Nephron progenitor cell (in vitro differentiated cells): ENCODE measurements at places on chromosomes 3 and 15.

DNA sequence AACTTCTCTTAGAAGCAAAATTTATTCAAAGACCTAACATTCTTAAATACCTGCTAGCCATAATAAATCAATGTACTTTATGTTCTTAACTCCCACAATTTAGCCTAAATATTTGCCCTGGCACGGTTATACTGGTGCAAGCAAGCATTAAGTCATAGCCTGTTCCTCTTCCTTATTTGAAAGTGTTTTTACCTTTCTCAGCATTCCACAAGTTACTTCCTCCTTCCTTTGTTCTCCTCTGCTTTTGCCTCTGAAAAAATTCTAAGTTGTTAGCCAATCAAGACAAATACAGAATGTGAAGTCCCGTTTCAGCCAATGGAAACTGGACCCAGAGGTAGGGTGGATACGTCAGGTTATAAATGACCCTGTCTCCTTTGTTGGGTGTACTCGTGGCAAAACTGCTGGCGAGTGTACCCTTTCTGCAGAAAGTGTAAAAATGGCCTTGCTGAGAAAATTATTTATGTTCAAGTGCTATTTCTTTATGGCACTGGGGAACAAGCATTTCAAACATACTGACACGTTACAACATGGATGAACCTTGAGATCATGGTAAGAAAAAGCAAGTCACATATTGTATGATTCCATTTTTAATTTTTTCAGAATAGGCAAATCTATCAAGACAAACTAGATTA lies 3.1 kb upstream of the TATDN2 start:
- no peak for DNase-seq

DNA sequence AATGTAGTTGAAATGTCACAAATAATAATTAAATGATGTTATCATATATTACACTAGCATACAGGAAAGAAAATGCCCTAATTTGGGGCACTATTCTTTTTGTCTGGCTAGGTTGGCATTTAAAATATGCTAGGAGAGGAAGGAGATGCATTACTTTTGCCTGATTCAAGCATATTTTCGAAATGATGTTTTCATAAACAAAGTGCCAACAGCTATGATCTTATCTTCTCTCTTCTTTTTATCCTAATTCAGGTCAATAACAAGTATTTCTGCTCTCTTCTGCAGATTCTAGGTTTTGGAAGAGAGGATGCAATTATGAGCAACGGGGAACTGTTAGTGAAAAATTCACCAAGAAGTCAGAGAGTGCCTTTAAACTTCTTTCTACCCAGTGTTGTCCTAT lies 55.8 kb upstream of the NR2F2 start:
- no peak for DNase-seq

- DNase-seq = peak; percentile 10
These were observed 44.4 kb upstream of the FAN1 start for GRCh38 chr15:30859091-30859874.

GRCh38 chr3:10555263-10555662 lies 49.9 kb upstream of the ATP2B2 start:
- no peak for DNase-seq

- no peak for DNase-seq
These were observed 189.7 kb upstream of the GBE1 start for GRCh38 chr3:81951106-81951505.

- no peak for DNase-seq
These were observed 5.4 kb downstream of the VIPR1 start for GRCh38 chr3:42507761-42508335.

GRCh38 chr15:73403171-73403570 lies 34.4 kb upstream of the HCN4 start:
- DNase-seq = no peak

GRCh38 chr3:148408667-148409066 lies 289.0 kb upstream of the AGTR1 start:
- no peak for DNase-seq

GRCh38 chr3:125125821-125126245 lies 70.0 kb upstream of the HEG1 start:
- no peak for DNase-seq

DNA sequence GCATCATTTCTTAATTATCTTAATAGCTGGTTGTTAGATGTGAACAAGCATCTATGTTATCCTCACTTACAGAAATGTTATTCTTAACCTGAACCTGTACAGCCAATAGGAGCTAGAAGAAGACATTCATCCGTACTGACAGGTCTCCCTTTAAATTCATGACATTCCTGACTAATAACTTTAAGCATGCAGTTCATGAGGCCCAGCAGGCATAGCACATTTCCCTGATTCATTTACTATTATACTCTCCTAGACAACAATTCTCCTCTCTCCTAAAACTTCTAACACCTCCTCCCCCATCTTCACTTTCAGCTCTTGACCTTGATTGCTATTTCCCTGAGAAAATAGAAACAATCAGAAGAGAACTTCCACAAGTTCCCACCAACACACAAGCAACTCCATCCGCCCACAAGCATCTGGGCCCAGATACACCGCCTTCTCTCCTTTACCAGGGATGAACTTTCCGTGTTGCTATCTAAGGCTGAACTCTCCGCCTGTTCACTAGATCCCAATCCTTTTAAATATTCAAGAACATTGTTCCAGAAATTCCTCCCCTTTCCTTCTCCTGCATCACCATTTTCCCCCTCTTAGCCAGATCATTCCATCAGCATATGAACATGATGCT lies 62.9 kb upstream of the SPRED1 start:
- DNase-seq = no peak

GRCh38 chr3:134694466-134694865 lies 43.6 kb upstream of the KY start:
- no peak for DNase-seq

- DNase-seq = no peak
These were observed 49.7 kb upstream of the ATOSA start for GRCh38 chr15:52728899-52729298.

DNA sequence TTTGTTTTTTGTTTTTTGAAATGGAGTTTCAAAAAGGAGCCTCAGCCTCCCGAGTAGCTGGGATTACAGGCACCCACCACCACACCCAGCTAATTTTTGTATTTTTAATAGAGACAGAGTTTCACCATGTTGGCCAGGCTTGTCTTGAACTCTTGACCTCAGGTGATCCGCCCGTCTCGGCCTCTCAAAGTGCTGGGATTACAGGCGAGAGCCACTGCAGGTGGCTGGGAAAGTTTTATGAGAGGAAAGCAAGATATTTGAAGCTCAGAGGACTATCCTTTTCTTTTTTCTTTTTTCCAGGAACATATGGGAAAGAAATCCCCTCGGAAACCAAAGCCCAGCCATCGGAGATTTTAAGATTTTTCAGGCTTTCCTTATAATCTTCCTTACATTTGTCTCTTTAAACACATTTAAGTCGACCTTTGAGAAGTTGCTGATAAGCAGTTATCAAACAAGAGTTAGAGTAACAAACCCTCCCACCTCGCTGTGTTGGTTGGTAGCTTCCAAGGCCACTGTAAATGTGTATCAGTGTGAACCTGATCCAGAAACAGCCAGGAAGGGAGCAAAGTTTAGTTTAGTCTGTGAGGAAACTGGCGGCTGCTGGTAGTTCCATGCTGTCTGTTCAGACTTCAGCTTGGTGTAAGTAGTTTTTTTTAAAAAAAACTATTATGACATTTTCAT lies 34.5 kb upstream of the MAP3K13 start:
- DNase-seq = no peak
